ENCODE measurements at places on chromosomes 3 and 15.

DNA sequence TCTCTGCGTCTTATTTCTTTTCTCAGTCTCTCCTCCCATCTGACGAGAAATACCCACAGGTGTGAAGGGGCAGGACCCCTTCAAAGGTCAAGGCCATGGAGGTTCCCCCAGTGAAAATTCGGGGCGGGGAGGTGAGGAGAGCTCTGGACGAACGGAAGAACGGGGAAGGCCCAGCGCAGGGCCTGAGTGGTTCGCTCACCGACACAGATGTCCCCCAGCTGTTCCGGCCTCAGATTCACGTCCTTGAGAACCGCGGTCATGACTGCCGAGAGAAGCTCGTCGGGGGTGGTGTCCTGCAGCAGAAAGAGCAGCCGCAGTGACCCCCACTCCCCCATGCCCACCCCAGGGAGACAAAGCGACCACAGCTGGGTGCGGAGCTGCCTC, 542 bp downstream of the ACAA1 start:
- no peak for DNase-seq

DNA sequence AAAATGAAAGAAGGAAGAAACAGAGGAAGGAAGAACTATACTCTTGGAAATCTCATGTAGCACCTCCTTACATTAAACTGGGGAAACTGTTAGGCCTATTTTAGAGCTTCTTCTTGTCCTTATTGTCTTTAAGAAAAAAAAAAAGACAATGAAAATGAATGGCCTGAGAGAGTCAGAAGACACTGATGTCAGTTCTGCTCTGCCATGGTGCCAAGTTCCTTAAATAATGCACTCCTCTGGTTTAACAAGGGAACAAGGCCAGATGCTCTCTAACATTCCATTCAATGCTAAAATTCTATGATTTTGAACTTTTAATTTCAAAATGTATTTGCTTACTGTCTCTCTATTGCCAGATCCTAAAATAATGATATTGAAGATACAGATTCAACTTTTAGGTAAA, 4.4 kb upstream of the MBNL1 start:
- DNase-seq, result no peak

GRCh38 chr15:94743668-94744067, 512.3 kb downstream of the MCTP2 start:
- DNase-seq, result no peak

GRCh38 chr15:58981808-58982475, 5.5 kb upstream of the RNF111 start:
- no peak for DNase-seq

DNA sequence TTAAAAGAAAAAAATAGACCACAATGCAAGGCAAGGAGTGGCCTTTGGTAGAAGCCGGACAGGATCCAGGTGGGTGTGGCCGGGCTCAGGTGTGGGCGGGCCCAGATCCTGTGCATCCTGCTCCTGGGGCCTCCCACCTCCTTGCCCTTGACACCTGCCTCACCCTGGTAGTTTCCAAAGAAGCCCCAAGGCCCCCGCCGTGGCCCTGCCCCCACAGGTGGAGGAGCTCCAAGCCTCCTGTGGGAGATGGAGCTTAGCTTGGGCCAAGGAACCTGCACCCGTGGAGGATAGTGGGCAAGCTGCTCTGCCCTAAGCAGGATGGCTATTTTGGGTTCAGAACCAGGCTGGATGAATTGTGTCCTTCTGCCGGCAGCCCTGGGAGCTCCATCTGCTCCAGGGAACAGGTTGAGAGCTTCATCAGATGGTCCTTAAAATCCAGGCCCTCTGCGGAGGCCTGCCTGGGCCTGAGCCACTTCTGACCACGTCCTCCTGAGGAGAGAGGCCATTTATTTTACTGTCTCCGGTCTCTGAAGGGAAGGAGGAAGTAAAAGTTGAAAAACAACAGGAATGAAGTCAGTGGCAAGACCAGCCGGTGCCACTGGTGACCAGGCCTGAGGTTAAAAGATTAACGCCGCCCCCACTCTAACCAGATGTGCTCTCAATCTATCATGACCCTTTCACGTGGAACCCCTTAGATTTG, 53.9 kb upstream of the KLF13 start:
- DNase-seq, result no peak

DNA sequence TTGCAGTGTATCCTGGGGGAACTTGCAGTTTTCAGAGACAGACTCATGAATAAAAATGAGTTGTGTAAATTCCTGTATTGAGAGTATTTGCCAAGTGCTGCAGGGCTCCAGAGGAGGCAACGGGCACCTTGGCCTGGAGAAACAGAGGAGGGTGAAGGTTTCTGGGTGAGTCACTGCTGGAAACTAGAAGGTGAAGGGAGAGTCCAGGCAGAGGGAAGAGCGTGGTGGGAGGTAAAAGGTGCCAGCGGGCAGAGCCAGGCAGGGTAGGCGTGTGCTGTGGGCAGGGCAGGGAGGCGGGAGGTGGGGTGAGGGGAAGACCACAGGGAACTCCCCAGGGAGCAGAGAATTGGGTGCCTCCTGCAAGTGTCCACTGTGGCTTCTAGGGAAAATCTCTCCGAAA, 120.8 kb downstream of the SLCO3A1 start:
- no peak for DNase-seq

DNA sequence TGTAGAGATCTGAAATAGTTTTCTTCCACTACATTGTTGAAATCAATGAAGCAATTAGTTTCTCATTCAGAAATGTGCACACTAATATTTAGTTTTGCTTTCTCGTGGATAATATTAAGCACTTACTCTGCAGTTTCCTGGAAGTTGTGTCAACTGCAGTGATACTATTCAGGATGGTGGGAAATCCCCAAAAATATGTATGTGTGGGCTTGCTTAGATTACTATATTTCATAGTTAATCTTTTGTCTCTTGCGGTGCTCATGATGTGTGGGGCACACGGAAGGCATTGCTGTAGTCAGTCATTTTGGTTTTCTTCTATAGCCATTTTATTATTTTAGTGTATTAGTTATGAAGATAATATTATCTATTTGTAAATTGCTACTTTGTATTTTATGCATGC, 19.7 kb downstream of the RAB11A start:
- no peak for DNase-seq

DNA sequence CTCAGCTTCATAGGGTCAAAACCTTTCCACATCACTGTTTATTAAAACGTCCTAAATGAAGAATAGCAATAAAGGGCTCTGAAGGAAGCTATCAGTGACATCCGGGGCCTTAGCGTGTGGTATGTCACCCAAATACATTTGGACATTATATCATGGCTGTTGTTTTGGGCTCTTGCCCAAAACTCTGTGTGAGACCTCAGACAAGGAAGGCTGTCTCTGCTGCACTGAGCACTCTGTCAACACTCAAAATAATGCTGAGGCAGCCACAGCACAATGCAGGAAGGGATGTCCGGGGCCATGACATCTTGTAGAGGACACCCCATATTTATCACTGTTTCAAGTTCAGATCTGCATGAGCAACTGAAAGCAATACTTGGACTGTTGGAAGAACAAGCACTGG, 293.8 kb upstream of the WNT5A start:
- DNase-seq, result no peak

- no peak for DNase-seq
These were observed 54.7 kb downstream of the OXNAD1 start for GRCh38 chr3:16319723-16320122.

- DNase-seq, result no peak
These were observed 42.3 kb upstream of the CORO2B start for GRCh38 chr15:68536331-68537095.

DNA sequence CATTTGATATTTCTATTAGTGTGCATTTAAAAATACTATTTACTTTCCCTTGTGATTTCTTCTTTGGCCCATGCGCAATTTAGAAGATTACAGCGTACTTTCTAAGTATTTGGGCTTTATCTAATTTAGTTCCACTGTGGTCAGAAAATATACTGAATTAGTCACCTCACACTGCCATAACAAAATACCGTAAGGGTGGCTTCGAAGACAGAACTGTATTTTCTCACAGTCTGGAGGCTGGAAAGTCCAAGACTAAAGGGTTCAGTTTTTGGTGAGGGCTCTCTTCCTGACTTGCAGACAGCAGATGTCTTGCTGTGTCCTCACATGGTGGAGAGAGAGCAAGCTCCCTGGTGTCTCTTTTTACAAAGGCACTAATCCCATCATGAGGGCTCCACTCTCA, 286.2 kb downstream of the ADAMTSL3 start:
- DNase-seq, result no peak

GRCh38 chr3:185933374-185934173, 4.2 kb downstream of the TRA2B start:
- DNase-seq, result no peak

DNA sequence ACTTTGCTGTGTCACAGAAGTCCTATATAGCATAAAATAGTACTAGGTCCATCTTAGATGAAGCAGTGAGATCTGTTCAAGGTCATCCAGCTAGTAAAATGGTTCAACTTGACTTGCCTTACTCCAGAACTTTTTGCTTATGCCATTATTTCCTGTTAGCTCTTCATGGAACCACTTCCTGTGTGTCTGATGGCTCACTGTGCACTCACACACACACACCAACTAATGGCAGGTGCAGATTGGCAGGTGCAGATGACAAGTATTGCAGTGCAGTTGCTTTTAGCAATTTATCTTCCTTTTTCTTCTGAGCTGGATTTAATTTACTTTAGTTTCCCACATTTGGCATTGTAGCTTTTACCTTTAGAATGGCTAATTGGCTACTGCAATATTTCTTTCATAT, 29.8 kb downstream of the GOLGA8S start:
- DNase-seq, result no peak

DNA sequence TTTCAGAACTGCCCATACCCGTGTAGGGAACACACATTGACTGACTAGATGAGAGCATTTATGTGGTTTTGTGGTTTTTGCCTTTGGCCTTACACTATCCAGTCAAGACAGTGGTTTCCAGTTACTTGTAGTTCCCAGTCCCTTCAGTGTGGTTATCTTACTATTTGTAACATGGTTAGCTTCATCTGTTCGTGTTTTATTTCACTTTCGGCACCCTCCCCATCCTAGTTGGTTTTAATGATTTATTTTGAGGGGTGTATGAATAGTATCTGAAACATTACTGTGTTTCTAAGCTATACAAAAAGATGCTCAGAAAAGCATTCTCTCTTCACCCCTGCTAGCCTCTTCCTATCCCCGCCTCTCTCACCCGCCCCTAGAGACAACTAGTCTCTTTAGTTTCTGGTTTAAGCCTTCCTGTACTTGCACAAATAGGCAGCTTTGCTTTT, 14.1 kb downstream of the LYSMD4 start:
- DNase-seq, result no peak

DNA sequence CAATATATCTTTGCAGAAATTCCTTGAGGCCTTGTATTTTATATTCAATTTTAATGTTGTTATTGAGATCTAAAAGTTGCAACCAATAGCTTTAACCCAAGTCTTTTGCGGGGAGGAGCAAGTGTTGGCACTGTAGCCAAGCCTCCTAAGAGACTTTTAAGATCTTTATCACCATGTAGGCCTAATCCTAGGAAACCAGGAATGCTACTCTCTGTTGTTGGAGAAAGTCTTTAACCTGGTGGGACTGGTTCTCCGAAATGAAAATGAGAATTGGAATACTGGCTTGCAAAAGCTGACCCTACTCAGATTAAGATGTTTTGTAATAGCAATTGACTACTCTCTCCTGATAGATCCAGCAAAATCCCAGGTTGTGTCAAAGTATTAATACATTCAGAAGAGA, 25.8 kb downstream of the SHC4 start:
- DNase-seq, result no peak

- no peak for DNase-seq
These were observed 80.2 kb upstream of the SPATA12 start for GRCh38 chr3:56980243-56980642.

DNA sequence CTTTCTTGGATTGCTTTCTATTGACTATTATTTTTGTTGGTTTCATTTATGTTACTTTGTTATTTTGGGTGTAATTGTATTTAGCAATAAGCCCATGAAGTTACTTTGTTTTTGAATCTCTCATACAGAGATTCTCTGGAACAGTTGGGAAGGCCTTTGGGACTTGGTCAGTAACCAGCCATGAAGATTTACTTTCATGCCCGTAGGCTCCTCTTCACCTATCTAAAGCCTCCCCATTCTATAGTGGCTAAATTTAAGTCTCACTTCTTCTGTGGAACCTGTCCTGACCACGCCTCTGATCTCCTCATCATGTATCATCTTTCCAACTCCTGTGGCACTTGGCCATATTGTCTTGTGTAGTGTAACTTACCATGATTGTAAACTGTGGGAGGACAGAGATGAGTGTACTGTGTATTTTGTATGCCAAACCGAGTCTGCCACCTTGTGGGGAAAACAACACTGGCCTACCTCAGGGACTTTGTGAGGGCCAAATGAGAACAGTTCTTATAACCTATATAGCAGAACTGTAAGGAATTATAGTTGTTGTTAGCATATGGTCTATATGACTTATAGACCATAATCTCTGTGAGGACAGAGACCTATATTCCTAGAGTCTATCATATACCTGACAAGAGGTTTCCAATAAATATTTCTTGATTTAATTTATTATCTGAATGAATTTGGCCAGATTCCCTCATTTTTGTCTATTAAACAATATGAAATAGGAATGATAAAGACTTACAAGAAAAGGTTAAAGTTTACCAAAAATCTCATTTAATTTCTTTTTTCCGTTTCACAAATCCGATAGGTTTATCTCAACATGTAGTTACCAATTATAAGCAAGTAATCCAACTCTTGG, 75.0 kb downstream of the STARD9 start:
- peak; percentile 61 for DNase-seq

DNA sequence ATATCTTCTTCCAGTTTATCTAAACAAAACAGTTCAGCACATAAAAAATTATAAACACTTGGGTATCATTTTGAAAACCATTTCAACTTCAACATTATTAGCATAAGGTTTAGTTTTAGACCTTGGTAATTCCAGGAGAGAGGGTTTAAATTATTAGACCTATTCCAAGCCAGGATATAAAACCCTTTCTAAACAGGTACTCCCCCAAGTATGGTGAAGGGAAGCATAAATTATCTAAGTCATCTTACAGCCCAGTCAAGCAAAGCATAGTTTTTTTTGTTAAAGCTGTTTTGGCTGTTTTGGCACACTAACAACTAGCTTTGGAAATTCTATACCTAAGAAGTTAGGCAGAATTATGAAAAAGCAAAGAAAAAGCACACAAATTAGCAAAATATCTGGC, 87.3 kb downstream of the FBN1 start:
- no peak for DNase-seq

DNA sequence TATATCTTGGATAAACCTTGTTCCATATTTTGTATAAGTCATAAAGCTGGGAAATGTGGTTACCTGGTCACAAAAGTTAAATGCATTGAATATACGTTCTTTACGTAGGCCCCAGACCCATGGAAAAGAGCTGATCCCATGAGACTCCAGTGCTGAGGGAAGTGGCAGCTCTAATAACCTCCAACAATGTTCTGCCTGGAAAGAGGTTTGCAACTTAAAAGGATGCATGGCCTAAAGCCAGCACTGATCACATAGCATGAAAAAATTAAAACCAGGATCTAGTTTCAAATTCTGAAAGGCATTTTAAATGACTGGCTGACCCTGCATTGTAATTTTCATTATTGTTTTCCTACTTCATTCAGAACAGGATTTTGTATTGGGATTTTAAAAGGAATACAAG, 27.9 kb upstream of the STRIT1 start:
- no peak for DNase-seq

GRCh38 chr3:12991861-12992281, 81.4 kb downstream of the IQSEC1 start:
- no peak for DNase-seq
